Uterus (tissue), 4 donors: ENCODE measurements at places on chromosomes 6 and 20. TPM values are rescaled to one million over a fixed set of nuclear protein-coding genes. Genes with fewer than 3 reads are reported as not detected.

GRCh38 chr6:156197513-156197912 is 579.7 kb upstream of the ARID1B start:
- no peak for DNase-seq

DNA sequence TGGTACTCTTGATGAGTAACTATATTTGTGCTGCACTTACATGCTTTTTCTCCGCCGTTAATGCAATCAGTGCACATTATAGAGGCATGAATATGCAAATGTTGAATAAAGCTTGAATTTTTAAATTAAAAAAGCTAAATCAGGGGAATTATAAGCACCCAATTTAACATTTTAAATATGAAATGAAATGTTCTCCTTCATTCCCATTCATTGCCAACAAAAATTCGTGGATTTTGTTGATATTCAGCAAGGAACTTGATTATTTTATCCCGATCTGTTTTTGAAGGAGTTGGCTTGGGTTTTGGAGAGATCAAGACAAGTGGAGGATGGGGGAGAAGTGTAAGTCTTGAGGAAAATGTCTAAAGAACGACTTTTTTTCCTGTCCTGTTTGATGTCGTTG is 318.7 kb upstream of the SOX4 start:
- no peak for DNase-seq

GRCh38 chr6:13586603-13587542 is 12.5 kb downstream of the SIRT5 start:
- DNase-seq = no peak

DNA sequence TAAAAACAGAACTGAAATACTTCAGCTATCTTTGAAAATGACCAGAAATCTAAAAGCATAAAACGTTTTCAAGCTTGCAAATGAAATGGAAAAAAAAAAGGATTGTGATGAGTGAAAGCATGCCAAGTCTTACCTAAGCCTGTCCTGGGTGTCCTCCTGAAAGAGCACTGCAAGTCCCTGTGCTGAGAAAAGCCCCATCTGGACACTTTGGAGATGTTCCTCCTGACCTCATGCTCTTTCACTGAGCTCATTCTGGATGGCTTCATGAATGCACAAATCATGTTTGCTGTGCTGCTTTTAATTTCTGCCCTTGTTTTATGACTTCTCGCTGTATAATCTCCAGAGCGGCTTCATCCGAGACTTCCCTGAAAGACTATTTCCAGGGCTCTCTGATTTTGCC is 136.0 kb downstream of the SOD2 start:
- peak; percentile 31 for DNase-seq

DNA sequence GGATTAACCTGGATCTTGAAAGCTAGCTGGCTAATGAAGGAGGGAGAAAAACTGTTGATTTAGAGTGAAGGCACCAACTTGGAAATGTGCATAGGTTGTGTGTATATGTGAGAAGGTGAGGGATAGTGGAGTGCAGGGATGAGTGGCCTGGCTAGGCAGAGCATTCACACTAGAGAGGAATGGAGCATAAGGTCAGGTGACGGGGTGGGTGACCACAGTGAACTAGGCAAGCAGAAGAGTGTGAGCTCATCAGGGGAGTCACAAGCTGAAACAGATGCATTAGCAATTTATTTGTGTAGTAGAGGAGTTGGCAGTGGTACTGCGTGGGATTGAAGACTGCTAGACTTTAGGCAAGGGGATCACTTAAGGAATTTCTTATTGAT is 10.5 kb downstream of the ANKRD66 start:
- no peak for DNase-seq

The WFDC12 gene
- not detected for total RNA-seq
